ENCODE measurements at places on chromosomes 6 and 20.

GRCh38 chr6:12084681-12085080, 72.6 kb downstream of the HIVEP1 start:
- DNase-seq: no peak

DNA sequence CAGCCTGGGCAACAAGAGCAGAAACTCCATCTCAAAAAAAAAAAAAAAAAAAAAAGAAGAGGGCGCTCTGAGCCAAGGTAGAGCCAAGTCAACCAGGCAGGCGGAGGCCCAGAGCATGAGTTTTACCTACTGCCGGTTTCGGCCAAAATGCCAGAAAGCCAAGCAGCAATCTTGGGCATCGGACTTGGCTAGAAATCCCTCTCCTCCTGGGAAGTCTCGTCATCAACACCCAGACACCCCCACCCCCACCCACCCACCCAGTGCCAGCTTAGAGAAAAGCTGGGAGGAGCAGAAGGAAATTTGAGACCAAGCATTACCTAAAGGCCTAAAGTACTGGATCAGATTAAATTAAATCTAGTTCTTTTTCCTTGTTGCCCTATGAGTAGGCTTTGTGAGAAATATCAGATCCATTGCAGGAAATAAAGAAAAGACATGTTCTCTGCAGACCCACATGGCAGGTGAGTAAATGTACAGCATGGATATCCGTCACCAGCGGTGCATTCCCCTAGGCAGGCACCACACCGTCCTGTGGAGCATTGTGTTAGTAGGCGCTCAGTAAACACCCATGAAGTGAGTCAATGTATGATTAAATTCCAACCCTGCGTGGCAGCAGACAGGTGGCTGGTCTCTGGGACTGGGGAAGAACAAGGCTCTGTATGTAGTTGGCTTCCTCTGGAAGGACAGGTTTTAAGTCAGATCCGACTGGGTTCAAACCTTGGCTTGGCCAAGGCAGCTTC, 21.0 kb downstream of the RIPOR3 start:
- DNase-seq: no peak

DNA sequence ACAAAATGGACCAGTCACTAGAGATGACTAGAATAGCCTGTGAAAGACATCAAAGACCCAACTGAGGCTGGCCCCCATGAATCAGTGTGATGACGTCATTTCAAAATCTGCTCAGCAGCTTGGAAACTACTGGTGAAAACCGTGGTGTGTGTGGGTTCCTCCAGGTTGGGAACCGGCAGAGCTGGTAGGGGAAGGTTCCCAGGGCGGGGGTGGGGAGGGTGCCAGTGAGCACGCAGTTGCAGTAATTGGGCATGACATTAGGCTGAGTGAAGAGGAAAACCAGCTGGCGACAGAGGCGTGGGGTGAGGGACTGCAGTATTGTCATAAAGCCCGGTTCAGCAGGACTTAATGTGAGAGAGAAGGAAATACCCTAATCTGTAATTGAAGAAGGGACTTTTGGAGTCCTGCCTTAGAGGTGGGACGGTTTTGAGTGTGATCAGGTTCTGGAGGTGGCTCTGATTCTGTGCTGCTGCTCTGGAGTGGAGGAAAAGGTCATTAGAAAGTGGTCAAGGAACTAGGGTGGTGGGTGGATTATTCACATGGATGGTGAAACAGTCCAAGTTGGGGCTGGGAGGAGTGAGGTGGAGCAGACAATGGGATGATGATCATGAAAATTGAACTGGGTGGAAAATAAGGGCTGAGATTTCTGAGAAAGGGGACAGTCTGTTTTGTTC, 52.0 kb upstream of the MTHFD1L start:
- DNase-seq: no peak

DNA sequence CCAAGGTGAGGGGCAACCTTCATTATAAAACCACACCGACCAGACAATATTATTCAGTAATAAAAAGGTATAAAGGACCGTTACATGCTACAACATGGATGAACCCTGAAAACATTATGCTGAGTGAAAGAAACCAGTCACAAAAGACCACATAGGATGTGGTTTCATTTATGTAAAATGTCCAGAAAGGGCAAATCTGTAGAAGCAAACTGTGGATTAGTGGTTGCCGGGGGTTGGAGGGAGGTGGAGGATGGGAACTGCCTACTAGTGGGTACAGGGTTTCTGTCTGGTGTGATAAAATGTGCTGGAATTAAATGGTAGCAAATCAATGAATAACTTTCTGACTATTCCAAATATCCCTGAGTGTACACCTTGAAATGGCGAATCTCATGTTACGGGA, 10.2 kb upstream of the PRND start:
- no peak for DNase-seq

- DNase-seq: no peak
These were observed 10.7 kb upstream of the GATA5 start for GRCh38 chr20:62486484-62486883.

GRCh38 chr6:44377971-44378370, 9.5 kb upstream of the CDC5L start:
- DNase-seq: no peak

GRCh38 chr6:27280540-27281000, 31.5 kb downstream of the POM121L2 start:
- no peak for DNase-seq

- DNase-seq: no peak
These were observed 507.8 kb upstream of the CITED2 start for GRCh38 chr6:139882234-139882633.

Data from NCI-H1436 treated with DMSO at 0.1 percent for 48 hours (cell line).